ENCODE measurements at places on chromosomes 6 and 20.

- DNase-seq: peak; percentile 40
Measured at GRCh38 chr20:18705910-18706309, 107.7 kb upstream of the SCP2D1 start.

DNA sequence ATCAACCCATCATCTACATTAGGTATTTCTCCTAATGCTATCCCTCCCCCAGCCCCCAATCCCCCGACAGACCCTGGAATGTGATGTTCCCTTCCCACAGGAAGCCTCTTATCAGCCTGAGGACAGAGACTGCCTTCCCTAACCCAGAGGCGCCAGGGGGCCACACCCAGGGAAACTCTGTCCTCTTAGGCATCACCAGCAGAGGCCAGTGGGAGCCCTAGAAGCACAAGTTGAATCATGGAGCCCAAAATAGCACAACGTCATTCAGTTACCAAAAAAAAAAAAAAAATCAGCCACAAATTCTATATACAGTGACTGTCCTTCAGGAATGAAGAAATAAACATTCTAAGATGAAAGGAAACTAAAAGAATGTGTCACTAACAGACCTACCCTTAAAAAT, 625.7 kb downstream of the TFAP2A start:
- DNase-seq: peak; percentile 53

- peak; percentile 61 for DNase-seq
Measured at GRCh38 chr6:4664117-4664626, 112.0 kb upstream of the CDYL start.

DNA sequence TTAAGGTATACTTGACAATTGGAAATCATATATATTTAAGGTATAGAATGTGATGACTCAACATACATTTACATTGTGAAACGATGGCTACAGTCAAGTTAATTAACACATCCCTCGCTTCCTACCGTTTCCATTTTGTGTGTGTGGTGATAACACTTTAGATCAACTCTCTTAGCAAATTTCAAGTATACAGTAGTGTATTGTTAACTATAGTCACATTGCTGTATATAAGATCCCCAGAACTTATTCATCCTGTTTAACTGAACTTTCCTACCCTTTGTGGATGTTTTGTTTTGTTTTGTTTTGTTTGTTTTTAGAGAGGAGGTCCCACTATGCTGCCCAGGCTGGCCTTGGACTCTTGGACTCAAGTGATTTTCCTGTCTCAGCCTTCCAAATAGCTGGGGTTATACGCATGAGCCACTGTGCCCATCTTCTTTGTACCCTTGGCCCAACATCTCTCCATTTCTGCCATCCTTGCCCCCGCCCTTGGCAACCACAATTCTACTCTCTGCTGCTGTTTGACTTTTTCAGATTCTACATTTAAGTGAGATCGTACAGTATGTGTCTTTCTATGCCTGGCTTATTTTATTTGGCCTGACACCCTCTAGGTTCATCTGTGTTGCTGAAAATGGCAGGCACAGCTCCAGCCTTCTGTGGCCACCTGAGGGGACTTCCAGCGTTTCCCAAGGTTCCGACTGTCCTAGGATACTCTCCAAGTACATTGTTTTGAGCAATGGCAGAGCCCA, 90.5 kb upstream of the SNX9 start:
- DNase-seq: no peak

DNA sequence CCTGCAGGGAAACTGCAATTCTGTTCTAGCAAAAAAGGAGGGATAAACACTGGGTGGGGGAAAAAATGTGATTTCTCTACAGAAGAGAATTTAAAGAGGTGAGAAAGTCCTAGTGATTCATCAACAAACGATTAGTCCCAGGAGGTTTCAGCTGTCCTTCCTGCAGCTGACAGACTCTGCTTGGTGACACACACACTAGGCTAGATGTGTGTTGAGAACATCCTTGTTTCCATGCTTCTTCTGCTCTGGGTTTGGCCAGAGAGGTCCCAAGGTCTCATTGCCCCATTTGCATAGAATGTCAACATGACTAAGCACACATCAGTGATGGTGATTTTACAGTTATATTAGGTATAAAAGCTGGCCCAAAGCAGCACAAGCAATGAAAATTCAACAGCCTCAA, 258.3 kb downstream of the NFATC2 start:
- DNase-seq: no peak

- no peak for DNase-seq
Measured at GRCh38 chr6:13635948-13636658, 21.0 kb downstream of the NOL7 start.

GRCh38 chr6:101779051-101779844, 385.7 kb downstream of the GRIK2 start:
- peak; percentile 72 for DNase-seq

- no peak for DNase-seq
Measured at GRCh38 chr6:26027491-26028211, 59.6 kb upstream of the HFE start.

GRCh38 chr6:20438462-20439070, 36.9 kb downstream of the E2F3 start:
- DNase-seq: no peak

DNA sequence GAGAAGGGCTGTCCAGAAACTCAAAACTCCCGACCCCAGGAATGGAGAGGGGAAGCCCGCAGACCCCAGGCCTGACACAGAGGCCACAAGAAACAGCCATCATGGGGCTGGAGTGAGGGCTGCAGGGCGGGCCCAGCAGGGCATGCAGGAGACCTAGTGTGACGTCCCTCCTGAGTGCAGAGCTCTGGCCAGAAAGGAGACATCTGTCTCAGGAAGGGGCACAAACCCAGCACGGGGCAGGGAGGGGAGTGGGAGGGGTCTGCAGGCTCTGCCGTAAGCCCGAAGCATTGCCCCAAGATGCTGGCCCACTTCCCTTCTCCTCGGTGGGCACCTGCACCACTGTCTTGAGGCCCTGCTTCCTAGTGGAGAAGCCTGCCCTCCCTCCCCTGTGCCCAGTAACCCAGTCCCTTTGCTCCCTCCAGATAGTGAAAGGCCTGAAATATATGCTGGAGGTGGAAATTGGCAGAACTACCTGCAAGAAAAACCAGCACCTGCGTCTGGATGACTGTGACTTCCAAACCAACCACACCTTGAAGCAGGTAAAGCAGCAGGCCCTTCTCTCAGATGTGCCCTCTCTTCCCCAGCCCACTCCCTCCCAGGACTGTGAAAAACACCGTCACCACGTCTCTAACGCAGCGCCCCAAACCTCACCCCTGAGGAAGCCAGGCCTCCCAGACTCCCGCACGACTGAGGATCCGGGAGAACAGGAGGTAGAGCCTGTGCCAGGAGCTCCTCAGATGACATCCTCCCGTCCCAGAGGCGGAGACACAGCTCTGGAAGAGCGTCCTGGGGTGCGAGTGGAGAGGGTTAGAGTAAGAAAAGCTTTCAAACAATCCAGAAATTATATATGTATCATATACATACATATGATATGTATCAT, 9.7 kb downstream of the CST7 start:
- no peak for DNase-seq

DNA sequence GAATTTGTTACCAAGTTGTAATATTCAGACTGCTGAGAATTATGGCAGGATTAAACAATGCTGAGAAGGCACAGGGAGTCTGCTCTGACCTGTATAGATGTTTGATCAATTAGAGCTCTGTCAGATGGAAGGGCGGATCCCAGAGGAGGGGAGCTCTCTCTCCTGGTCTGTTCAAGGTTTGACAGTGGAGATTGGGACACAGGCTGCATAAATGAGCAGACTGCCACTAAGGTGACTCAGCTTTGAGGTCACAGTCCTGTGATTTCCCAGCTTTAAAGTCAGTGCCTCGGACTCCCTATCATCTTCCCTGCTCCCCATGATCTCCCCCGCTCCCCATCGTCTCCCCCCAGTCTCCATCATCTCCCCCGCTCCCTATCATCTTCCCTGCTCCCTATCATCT, 59.2 kb upstream of the SLC22A23 start:
- peak; percentile 26 for DNase-seq

DNA sequence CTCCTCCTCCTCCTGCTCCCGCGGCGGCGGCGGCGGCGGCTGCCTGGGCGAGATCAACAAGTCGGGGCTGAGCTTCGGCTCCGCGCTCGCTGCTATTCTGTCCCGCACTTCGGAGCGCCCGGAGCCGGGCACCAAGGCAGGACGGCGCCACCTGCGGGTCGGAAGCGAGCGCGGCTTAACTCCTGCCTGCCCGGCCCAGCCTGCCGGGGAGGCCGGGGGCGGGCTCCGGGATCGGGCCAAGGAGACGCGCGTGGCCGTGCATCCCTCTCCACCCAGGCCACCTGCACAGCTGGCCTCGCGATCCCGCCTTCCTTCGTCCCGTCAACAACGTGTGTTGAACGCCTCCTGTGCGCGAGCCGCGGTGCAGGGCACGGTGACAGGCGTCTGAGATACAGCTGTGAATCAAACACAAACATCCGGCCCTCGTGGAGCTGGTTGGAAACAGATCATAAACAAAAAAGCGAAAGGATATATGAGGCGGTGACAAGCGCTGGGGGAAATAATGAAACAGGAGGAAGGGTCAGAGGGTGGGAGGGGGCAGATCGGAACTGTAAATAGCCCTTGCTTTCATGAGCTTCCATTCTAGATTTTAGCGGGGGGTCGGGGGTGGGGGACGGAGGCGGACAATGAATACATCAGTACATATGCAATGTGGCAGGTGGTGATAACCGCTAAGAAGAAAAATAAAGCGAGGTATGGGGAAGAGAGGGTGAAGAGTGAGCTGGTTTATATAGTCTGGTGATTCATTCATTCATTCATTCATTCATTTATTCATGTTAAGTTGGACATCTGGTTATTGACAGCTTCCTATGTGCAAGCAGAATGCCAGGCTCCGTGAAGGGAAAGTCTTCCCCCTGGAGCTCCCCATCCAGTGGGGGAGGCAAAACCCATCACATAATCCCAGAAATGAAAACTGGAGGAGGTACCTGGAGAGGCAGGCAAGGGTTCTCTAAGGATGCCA, 2.0 kb upstream of the KCNB1 start:
- DNase-seq: peak; percentile 77

GRCh38 chr20:52269321-52269720, 77.7 kb upstream of the ZFP64 start:
- peak; percentile 68 for DNase-seq

GRCh38 chr20:44979090-44979621, 12.8 kb downstream of the STK4 start:
- peak; percentile 23 for DNase-seq

GRCh38 chr20:63567386-63568169, 6.5 kb downstream of the HELZ2 start:
- DNase-seq: no peak

GRCh38 chr20:59159493-59160376, 3.9 kb upstream of the ZNF831 start:
- no peak for DNase-seq

- DNase-seq: no peak
Measured at GRCh38 chr6:167979436-167980139, 17.9 kb upstream of the KIF25 start.

GRCh38 chr6:144265390-144265789, 19.7 kb upstream of the UTRN start:
- DNase-seq: peak; percentile 78

DNA sequence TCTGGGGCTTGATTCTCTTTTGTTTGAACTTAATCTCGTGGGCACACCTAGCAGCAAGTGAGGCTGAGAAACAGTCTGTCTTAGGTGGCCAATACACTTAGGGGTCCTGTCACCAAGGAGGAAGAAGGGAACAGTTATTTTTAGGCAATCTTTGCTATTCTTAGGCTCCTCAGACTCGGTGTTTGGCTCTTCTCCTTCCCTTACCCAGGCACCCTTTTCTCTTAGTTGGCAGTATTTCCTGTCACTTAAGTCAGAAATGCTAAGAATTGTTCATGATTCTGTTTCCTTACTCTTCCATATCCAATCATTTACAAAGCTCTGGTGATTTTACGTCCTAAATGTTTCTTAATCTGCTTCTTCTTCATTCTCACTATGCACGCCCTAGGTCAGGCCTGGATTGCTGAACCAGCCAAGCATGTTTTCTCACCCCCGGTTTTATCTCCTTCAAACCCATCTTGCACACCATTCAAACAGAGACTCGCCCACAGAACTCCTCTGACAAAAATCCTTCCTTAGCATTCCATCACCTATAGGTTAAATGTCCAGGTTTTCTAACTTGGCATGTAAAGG, 45.2 kb upstream of the TMEM217 start:
- DNase-seq: no peak

DNA sequence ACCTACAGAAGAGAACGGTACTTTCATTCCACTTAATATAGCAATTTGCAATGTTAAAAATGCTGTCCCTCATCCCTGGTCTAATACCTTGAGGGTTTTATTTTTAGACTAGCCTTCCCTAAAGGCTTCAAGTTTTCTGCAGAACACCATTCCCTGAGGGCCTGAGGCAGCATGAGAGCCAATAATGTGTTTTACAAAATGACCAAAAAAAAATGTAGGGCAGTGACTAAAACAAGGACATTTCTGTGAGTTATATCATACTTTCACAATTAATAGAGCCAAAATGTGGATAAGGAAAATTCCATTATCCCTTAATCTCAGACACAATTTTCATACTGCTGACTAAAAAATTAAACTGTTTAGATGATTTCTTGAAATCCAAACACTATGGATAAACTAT, 22.7 kb downstream of the GPR63 start:
- DNase-seq: no peak

- DNase-seq: peak; percentile 54
Measured at GRCh38 chr6:141677598-141678211, 455.0 kb upstream of the GJE1 start.

- DNase-seq: no peak
Measured at GRCh38 chr6:47262231-47262630, 47.5 kb downstream of the TNFRSF21 start.

GRCh38 chr6:31304683-31305082, 32.8 kb upstream of the HLA-C start:
- DNase-seq: no peak

- no peak for DNase-seq
Measured at GRCh38 chr20:64229507-64230061, 26.0 kb upstream of the PCMTD2 start.

DNA sequence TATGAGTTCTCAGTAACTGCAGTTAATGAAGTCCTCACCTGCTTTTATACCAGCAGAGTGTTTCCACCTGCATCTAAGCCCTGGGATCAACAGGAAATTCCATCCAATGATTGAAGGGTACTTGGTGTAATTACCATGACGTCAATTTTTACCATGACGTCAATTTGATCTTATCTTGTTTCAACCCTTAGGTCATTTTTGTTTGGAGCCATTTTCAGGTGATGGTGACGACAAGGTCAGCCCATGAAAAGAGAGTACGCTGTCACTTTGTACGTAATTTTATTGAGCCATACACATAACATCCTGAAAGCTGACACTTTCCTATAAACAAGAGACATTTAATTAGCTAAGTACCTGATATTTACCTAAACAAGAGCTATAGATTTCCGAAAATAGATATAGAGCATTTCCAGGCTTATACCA, at the start of gene CGA:
TSS of gene CGA (minus strand) at position 20 of the 423 bp plus-strand sequence. CDS start 6,906 bp downstream, outside the sequence.
- no peak for DNase-seq

GRCh38 chr6:159557031-159557430, 136.0 kb downstream of the SOD2 start:
- no peak for DNase-seq

GRCh38 chr20:33827109-33827508, 16.0 kb downstream of the CHMP4B start:
- DNase-seq: no peak

DNA sequence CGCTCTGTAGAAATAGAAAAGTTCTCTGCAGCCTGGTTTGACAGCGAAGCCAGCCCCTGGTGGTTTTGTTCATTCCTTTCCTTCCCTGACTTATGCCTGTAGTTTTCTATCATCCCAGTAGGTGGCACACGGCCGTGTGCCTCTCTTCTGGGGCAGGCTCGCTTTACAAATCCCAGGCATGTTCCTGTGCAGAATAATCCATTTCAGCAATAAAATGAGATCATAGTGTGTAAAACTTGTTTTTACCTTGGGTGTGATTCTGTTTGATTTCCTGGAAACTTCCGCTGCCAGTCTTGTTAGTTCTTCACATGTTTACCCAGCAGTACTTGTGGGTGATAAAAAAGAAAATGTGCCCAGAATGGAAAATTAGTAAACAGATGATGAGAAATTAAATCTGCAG, 7.4 kb upstream of the INSM1 start:
- DNase-seq: peak; percentile 53

Data from HCEC 1CT (cell line).